ENCODE measurements at places on chromosomes 11 and 22.

- DNase-seq = no peak
Observed at GRCh38 chr11:124120891-124121290, 5.6 kb downstream of the VWA5A start.

- DNase-seq = no peak
Observed at GRCh38 chr11:72398058-72398758, 36.1 kb downstream of the CLPB start.

DNA sequence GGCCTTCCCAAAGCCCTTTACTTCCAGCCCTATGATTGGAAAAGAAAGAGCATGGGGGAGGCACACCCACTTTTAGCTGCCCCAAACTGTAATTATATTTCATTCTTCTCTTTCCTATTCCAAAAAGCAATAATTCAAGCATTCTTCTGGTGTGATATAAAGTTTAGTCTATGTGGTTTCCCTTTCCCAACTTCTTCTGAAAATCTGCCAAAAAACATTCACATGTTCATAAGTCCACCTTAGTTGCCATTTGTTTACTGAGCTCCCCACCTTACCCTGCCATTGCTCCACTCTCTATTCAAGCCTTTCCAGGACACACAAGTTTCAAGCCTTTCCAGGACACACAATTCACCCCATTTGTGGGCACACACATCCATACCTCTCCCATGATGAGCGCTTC lies 111.6 kb upstream of the BMAL1 start:
- DNase-seq = no peak

DNA sequence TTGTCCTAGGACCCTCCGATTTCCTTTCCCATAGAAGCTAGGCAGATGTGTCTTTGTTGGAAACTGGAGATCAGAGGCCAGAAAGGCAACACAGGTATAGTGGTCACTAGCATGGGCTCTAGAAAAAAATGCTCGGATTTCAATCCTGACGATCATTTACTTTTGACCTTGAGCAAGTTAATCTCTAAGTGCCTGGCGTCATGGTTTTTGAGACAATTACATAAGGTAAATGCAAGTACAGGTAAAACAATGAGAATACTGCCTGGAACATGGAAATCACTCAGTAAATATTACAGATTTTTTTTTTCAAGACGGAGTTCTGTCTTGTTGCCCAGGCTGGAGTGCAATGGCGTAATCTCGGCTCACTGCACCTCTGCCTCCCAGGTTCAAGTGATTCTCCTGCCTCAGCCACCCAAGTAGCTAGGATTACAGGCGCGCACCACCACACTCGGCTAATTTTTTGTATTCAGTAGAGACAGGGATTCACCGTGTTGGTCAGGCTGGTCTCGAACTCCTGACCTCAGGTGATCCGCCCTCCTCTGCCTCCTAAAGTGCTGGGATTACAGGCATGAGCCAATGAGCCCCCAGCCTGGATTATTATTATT lies 1.1 kb upstream of the DENND5A start:
- no peak for DNase-seq

GRCh38 chr11:134074766-134075165 lies 5.9 kb downstream of the JAM3 start:
- no peak for DNase-seq

DNA sequence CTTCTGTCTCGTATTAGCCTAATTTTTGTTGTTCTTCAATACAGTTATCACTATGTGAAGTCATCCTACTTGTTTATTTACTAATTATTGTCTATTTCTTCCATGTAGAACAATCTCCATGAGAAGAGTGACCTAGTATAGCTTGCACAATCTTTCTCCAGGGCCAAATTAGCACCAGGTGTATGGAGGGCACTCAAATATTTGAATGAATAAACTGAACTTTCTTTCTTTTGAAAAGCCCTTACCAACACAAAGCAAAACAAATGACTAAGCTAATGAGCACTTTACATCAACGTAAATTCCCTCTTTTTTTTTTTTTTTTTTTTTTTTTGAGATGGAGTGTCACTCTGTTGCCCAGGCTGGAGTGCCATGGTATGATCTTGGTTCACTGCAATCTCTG lies 34.2 kb downstream of the ABTB2 start:
- DNase-seq = no peak

DNA sequence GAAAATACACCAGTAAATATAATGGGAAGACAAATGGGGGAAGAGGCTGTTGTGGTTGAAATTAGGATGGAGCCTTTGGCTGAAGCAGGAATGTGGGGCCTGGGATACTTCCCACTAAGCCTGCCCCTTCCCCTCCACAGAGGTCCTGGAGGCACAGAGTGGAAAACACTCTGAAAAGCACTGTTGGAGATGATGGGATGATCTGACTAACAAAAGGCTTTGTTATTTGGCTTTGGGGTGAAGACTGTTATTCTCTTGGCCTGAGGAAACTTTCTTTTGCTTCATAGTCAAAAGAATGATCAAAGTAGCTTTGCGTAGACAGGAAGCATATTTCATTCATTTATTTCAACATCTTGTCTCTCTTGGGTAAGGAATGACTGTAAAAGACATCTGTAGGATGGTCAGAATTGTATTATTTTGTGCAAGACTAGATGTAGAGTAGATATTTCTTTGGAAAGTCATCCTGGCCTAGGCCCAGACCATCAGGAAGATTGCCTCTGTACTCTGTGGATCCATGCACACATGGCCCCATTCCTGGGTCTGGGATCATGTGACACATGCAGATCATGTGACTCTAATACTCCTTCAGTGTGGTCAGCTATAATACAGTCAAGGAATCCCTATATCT lies 111.4 kb downstream of the SPON1 start:
- no peak for DNase-seq

DNA sequence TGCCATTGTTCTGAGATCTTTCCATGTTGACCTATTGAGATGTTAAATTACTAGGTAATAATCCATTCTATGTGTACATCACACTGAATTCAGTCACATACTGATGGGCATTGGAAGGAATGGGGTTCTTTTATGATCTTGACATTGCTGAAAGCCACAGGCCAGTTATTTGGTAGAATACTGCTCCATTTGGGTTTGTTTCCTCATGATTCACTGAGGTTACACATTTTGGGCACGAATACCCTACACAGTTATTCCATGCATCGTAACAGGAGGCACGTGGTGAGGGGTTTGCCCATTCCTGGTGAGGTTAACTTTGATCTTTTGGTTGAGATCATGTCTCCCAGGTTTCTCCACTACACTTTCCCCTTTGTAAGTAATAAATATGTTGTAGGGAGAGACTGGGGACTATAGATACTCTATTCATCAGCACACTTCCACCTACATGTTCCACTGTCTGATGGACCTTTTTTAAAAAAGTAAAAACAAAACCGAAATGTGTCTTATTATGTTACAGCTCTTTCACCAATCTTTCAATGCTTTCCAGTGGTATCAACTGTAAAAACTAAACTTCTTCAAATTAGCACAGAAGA lies 12.0 kb upstream of the FOLR1 start:
- DNase-seq = no peak
